ENCODE measurements at places on chromosomes 6 and 20.
A peak's percentile ranks its signal among the peaks of the same experiment; 100 is the strongest.

DNA sequence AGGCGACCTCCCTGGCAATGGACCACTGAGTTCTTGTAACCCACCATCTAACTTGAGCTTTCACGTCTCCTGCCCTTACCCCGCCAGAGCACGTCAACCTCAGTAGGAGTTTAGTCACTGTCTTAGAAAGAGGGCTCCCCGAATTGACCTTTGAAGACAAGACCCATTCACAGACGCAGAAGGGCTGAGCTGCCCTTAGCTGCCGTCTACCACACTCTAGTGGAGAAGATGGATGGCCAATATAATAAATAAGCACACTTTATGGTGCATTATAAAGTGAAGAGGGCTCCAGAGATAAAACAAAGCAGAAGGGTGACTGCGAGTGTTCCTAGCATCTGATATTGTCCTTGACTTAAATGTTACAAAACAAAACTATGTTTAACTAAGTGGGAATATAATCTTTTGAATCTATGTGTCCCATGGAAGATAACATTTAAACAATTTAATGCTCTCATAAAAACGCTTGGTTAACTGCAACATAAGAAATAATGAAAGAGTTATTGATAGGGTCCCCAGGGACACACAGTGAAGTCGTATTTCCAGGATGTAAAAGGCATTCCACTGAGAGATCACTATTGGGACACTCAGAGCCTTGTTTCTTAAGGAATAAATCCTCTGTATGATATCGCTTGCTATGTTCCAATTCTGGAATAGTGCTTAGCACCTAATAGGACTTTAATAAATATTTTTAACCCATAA is 261.1 kb downstream of the THBS2 start:
- DNase-seq, result no peak

GRCh38 chr20:23268792-23269354 is 81.7 kb upstream of the NXT1 start:
- DNase-seq, result no peak

- DNase-seq, result no peak
Measured at GRCh38 chr6:12483712-12484111, 193.6 kb downstream of the EDN1 start.

DNA sequence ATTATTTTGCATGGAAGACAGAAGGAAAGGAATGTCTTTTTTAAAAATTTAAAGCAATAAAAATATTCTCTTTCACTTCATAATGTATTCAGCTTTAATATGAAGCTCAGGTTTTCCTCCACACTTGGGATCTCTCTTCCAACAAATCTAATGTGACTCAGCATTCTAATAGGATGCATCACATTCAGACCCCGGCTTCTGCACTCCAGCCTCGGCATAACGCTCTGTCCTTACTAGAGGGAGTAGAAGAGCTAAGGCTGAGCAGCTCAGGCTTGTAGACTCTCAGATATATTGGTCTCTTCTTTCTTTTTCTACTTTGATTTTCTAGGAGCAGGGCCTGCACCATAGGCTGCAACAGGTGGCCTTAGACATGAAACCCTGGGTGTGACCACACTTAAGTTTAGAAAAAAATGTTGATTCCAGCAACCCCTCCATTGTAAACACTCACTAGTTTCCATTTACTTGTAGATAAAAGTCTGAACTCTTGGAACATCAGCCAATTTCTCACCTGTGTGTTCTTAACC is 161.7 kb downstream of the PAK5 start:
- no peak for DNase-seq

DNA sequence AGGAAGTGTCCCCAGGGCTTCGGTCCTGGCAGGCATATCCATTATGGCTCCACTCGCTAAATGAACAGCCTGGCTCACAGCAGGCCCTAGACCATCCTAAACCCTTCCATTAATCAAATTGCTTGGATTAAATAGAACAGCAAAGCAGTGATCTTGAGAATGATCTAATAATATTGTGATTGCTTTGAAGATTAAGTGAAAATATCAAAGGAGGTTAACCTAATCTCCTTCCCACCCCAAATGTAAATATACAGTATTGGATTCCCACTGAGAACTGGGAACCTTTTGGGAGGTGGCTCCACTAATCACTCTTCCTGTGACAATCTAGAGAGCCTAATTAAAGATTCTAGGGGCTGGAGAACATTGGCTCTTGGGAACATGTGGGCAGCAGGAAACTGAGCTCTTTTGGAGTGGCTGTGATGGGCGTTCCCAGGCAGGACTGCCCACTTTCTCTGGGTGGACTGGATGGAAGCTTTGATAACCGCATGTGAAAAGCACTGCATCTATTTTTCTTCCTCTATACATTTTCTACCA is 68.3 kb upstream of the FRMD1 start:
- no peak for DNase-seq

DNA sequence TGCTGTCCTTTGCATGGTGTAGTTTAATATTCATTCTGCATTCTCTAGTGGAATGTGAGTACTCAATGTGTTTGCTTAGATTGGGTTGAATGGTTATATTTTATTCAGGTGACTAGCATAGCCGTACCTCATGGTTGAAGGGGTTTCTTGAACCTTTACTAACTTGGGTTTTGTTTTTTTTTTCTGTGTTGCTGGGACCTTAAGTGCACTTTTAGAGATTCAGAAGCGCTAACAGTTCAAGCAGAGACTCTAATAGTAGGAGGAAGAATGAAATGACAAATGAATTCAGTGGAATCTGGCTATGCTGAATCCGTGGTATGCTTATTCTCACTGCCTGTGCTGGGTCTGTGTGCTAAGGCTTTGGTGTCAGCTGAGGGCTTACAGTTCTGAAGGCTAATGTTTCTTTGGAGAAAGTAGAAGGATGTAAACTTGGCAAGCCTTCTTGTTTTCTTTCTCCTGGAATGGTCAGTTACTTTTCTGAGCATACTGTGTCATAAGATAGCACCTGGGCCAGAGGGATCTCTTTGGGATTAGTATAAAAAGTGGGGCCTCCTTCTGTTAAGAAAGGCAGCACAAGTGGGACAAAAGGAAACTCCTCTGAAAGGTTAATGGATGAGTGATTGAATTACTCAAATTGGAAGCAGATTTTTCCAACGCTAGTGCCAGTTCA is 28.7 kb downstream of the RNF144B start:
- DNase-seq, result no peak

- no peak for DNase-seq
Measured at GRCh38 chr6:167130712-167131684, 8.1 kb downstream of the CCR6 start.

GRCh38 chr6:33201935-33202334 is 1.3 kb downstream of the SLC39A7 start:
- DNase-seq, result no peak

DNA sequence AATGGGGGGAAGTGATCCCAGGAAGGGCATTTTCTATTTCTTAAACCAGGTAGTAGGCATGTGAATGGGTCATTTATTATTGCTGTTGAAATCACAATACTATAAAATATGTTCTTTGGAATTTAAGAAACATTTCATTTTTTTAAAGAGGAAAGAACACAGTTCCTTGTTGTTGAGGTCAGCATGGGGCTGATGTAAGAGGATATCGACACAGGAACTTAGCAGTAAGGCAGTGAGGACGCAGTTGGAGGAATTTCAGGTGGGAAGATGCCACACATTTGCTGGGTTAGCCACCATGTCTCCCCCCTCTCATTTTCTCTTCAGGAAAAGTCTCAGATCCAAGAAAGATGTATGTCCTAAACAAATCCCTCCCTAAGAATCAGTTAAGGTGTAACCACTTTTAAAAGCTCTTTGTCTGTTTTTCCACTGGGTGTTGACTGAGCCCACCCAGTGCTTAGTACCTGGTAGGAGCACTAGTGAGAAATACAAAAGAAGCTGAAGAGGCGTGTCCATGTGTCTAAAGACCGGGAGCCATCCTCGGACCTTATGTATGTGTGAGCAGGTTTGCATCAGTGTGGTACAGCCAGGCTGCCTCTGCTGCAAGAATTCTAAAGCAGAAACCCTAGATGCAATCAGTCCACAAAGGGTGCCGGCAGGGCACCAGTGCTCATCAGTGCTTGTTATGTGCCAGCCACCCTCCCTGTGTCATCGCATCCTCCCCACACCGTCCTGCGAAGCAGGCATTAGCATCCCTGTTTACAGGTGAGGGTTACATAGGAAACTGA is 98.9 kb downstream of the TCP11 start:
- DNase-seq, result no peak

DNA sequence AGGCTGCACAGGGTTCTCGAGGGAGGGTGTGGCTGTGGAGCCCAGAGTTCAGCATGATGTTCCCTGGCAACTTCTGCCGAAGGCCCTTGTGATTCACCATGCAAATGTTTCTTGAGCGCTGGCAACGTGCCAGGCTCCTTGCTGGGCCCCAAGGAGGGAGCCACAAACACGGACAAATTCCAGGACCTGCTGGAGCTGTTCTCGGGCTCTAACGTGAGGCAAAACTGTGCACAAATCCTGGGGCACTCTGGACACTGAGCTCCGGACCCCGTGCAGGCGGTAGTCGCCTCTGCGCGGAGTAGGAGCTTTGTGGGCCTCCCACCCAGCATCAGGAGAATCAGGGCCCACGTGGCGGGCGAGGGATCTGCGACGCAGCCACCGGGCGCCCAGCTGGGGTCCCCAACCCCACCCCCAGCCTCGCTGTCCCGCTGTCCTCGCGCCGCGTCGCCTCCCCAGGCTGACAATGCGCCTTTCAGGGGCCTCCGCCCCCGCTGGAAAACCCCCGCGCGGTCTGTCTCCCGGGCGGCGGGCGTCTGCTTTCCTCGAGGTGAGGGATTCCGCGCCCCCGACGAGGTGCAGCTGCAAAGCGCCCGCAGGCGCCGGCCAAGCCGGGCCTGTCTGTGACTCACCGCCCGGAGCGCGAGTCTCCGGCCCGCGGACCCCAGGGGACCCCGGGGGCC is 31.7 kb upstream of the SCUBE3 start:
- peak; percentile 70 for DNase-seq

- DNase-seq, result no peak
Measured at GRCh38 chr20:8633366-8633765, 435.5 kb upstream of the PLCB4 start.

- no peak for DNase-seq
Measured at GRCh38 chr6:2951728-2952127, 19.6 kb downstream of the SERPINB6 start.

GRCh38 chr20:22824077-22824476 is 211.0 kb upstream of the SSTR4 start:
- DNase-seq, result no peak

DNA sequence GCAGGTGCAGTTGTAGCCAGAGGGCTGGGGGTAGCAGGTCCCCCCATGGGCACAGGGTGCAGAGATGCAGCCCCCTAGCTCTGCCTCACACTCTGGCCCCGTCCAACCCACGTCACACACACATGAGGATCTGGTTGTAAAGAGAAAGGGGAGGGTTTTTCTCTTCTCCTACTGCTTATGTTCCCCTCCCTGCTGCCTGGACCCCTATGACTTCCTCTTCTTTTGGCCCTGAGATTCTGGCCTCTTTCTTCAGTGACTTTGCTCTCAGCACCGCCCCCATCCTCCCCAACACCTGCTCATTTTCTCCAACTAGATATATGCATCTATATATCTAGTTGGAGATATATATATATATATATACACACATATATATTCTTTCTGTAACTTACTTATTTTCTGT is 9.7 kb downstream of the NOTCH4 start:
- DNase-seq, result no peak

DNA sequence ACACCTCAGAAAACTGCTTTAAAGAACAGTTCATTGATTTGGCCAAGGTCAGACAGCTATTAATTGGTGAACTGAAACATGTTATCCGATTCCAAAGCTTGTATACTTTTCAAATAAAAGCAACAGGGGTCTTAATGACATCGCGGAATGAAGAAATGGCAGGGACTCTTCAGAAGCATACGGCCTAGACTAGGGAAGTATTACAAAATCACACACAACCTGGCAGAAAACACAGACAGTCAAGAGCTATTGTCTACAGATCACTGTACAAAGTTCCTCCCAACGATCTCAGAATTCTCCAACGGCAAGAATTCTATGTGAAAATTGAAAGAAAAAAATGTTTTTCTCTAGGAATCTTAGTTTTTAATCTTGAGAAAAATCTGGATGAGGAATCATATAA is 105.5 kb downstream of the PTPRK start:
- no peak for DNase-seq

DNA sequence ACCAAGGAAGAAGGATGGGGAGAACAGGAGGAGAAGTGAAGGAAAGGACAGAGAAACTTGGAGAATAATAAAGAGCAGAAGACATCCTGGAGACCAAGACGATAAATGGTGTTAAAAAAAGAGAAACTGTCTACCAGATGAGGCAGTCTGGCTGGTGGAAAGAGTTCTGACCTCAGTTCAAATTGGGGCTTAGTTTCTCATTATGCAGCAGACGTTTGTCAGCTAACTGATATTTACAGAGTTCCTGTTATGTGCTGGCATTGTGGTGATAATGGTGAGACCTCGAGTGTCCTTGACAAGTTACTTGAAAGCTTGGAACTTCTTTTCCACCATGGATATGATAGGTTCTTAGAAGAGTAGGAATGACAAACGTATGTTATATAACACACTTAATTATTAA is 142.7 kb downstream of the LRRC1 start:
- DNase-seq, result no peak

DNA sequence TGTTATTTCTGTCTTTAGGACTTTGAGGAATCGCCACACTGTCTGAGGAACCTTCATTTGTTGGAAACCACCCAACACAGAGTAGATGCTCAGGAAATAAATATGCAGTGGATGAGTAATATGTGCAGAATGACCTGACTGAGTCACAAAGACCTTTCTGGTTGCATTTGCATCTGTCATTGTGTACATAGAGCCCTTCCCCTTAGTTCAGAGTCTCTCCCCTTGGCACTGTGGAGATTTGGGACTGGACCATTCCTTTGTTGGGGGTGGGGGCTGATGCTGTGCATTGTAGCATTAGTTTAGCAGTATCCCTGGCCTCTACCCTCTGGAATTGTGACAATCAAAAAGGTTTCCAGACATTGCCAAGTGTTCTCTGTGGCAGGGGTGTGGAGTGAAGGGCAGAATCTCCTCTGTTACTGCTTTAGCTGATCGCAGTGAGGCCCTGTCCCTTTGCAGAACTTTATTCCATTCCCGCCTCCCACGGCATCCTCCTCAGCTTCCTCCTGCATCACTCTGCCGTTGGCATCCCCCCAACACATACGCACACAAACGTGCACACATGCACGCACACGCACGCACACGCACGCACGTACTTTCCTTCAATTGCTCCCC is 64.5 kb downstream of the EYA2 start:
- DNase-seq, result no peak

DNA sequence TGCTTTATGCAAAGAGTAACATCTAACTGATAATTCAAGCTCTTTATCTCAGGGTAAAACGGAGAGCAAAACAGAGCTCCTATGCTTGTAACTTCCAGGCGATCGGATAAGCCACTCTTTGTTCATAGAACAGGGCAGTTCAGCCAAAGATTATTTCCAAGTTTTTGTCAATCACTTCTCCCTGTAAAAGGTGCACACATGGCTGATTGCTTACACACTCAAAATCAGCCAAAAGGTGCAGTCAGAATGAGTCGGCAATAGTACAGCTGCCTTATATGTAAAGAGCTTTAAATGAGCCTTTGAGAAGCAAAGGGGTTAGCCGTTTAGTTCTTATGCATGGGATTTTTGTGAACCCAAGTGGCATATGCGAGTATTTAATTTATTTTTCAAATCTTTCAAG is 449.6 kb upstream of the POU3F2 start:
- DNase-seq, result no peak

Data from erythroblast (primary cell).